ENCODE measurements at places on chromosomes 4 and X.

- DNase-seq, result no peak
Observed at GRCh38 chr4:27000122-27000521, 139.5 kb downstream of the STIM2 start.

- no peak for DNase-seq
Observed at GRCh38 chrX:55057675-55058249, 17.1 kb upstream of the PAGE2B start.

DNA sequence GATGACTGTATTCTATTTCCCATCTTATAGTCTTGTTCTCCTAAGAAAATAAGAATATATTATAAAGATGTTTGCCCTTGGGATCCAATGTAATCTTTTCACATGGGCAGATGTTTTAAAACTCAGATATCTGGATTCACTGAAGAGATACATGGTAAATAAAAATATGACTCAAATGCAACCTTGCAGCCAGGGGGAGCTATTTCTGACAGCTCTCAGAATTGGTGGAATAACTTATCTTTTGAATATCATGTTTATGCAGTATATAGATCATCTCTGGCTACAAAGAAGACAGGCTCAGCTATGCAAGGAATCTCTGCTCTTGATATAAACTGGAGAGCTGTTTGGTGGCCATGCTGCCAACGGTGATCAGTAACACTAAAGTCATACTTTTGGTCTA, 274.7 kb downstream of the GLUD2 start:
- DNase-seq, result no peak

GRCh38 chrX:51215266-51215665, 117.4 kb upstream of the NUDT10 start:
- DNase-seq, result no peak

GRCh38 chr4:163679189-163679588, 184.7 kb downstream of the TMA16 start:
- DNase-seq, result no peak

DNA sequence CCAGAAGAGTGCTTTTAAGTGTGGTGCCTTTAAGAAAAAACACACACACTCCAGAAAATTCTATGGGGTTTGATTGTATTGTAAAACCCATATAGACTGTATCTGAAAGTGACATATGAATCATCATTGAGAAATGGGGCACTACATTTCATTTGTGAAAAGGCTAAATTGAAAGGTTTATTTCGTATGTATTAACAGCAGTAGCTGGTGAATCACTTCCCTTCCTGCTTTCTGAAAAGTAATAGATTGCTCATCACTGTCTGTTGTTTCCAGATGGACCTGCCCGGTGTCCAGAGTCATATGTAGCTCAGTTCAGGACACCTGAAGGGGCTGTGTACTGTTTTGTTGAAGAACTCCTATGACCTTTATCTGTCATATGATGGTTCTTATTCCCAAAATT, 28.1 kb upstream of the HPRT1 start:
- no peak for DNase-seq

GRCh38 chr4:138555584-138555983, 313.4 kb upstream of the SLC7A11 start:
- DNase-seq, result no peak

DNA sequence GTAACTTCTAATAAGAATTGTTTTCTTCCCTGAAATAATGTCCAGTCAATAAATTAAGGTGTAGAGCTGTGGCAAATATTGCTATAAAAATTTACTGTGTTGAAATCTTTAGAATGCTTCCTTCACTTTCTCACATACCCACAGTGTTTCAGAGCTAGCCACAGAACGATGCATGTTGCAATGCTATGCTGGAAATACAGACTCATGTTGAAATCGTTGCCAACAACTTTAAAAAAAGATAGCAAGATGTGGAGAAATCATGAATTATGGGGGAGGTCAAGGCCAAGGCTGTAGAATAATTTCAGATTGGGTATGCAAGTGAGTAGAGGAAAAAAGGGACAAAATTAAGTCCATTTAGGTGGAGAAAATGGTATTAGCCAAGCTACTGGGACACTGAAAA, 204.8 kb downstream of the VEGFC start:
- no peak for DNase-seq

- no peak for DNase-seq
Observed at GRCh38 chrX:14598330-14598729, 69.0 kb downstream of the GLRA2 start.

GRCh38 chr4:41420541-41420940, 117.4 kb upstream of the LIMCH1 start:
- DNase-seq, result no peak

- DNase-seq, result peak; percentile 50
Observed at GRCh38 chrX:48573690-48574269, 504 bp upstream of the RBM3 start.

- no peak for DNase-seq
Observed at GRCh38 chrX:134780908-134781307, 122.6 kb upstream of the PLAC1 start.

Data from Right ventricle myocardium superior (tissue), 1 donor.